Memory B cell (primary cell): ENCODE measurements at places on chromosomes 6 and 20.

DNA sequence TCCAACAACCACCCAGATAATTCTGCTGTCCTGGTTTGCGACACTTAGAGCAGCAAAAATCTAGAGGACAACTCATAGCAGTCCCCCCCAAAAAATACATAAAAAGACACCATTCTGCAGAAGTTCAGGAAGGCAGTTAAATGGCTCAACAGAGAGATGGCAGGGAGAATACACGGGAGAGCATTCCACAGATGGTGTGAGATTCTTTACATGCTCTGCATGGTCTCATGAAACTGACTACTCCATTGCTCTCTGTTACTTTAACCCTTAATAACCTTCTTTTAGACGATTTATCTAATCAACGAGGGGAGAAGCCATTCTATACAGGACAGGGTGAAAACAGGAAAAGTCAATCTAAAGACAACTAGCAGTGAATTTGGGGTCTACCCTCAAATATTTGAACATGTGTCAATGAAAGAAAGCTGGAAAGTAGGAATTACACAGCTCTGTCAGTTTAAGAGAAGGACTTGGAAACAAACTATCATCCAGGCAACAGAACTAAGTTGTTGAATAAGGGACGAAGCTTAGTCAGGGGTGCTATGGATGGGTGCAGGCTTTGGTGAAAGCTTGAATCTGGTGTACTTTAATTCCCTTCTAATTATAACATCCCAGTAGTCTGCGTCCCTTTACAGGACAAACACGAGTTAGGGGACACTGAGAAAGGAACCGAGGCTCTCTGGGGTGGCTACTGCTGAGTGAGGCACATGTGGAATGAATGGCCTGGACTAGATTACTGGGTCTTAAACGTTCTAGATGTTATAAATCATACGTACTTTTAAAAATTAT, 5.1 kb downstream of the PERP start:
- DNase-seq = no peak

- DNase-seq = no peak
Measured at GRCh38 chr6:167987396-167988153, 9.9 kb upstream of the KIF25 start.

DNA sequence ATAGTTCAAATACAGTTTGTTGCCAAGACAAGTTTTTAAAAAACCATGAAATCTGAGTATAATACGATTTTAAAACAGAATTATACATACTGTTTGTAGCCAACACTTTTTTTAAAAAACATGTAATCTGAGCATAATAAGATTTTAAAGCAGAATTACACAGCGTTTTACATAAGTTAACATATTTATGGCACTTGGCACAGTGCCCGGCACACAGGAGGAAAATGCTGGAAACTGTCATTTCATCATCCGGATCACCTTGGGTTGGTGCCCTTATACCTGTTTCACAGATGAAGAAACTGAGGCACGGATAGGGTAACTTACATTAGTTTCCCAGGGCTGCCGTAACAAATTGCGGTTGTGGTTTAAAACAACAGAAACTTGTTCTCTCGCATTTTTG, 193.0 kb downstream of the BMP7 start:
- DNase-seq = no peak

DNA sequence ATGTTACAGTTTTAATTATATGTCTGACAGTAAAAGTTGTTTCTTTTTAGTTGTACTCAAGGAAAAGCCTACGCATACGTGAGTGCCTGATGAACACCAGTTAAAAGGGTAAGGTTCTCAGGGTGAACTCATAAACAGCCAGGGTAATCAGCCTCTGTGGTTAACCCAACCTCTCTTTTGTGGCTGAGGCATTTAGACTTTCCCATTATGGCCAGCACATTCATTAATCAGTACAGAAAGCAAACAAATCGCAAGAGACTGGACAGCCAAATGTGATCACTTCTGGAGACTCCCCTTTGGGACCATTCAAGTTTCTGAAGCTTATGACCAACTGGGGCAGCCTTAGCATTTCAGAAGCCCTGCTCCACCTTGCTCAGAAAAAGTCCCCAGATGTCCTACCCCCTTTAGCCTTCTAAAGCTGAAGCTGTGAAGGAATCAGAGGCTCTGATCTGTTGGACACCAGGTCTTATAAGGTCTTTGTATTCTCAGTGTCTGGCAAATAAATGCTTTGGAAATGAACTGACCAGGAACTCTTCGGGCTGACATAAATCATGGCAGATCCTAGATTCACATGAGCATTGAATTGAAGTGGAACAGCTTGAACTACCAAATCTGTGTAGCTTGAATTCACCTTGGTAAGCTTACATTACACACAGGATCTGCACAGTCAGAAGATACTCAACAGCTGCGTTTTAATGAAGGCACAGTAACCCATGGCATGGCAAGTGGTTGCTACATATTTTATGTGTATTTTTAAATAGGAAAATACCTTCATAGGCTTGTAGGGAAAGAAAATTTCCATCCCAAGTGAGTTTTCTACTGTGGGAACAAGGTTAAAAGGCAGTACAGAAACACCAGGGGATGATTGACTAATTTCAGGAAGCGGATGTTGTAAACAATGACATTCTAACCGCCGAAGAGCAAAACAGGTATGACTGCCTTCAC, 18.7 kb downstream of the IL20RA start:
- no peak for DNase-seq

- DNase-seq = no peak
Measured at GRCh38 chr6:97849390-97849789, 566.4 kb upstream of the MMS22L start.

DNA sequence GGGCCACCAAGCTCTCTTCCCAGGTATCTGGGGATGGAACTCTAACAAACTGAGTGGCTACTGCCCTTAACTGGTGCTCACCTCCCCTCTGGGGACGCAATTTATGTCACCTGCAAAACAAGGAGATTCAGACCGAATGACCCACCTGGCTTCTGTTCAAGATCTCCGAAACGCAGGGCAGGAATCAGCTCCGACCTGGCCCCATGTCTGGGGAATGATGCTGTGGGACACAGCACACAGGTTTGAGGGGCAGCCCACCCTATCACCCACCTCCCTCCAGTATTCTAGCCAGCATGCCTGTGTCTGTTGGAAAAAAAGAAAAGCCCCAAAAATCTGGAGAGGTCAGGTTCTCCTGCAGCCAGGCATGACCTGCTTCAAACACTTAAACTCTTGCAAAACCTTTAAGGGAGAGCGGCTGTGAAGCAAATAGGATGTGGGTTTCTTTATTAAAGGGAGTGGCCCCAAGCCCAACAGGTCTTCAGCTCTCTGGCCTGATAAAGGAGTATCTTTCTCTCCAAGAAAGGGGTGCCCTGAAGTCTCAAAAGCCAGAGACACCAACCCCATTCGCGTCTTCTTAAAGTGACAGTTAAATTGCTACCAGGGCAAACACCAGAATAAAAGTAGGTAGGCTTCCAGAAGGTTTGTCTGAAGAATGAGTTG, 6.4 kb downstream of the PREX1 start:
- DNase-seq = no peak

DNA sequence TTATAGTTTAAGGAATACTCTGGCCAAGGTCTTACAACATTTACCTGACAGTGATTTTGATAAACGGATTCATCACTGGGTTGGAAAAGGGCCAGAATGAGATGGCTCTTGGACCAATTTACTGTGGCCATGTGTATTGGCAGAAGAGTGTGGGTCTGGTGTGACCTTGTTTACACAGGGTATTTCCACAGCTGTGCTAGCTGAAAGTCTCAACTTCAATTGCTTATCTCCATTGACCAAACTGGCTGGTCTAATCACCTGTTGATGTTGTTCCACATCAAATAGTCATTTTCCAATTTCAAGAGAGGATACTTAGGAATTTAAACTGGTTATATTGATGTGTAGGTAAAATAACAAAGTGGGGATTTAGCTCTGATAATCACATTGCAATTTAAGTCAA, 501.6 kb upstream of the MAP3K7 start:
- no peak for DNase-seq

GRCh38 chr20:23095499-23095898, 9.4 kb upstream of the CD93 start:
- DNase-seq = no peak

GRCh38 chr6:24257282-24257681, 100.6 kb downstream of the DCDC2 start:
- DNase-seq = no peak

- no peak for DNase-seq
Measured at GRCh38 chr6:44115866-44116265, 11.4 kb downstream of the MRPL14 start.
